ENCODE measurements at places on chromosomes 7 and 10.

DNA sequence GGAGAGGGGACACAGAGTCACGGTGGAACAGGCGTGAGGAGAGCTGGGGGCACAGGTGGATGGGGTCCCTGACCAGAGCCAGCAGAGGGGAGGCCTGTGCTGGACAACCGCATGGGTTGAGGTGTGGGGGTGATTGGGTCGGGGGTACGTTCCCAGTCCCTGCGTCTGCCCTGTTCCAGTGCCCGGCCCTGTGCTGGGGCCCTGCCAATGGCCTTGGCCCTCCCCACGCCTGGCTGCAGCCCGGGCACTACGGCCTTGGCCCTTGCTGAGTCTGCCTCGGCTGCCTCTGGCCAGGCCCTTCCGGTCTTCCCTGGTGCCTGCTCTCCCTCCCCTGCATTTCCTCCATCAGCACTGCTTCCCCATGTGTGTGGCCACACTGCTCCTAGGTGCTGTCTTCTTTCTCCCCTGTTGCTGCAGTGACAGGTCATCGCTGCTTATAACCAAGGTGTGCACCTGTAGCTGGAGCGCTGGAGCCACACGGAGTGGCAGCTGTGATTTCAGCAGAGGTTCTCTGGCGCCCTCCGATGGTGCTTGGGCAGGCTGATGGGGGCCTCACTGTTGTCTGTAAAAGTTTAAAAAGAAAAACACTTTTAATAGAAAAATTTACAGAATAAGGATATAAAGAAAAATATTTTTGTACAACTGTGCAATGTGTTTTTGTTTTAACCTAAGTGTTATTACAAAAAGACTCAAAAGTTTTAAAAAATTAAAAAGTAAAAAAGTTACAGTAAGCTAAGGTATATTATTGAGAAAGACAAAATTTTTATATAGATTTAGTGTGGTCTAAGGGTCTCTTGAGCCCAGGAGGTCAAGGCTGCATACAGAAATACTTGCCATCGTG lies 45.2 kb upstream of the BHLHA15 start:
- peak; percentile 22 for DNase-seq

DNA sequence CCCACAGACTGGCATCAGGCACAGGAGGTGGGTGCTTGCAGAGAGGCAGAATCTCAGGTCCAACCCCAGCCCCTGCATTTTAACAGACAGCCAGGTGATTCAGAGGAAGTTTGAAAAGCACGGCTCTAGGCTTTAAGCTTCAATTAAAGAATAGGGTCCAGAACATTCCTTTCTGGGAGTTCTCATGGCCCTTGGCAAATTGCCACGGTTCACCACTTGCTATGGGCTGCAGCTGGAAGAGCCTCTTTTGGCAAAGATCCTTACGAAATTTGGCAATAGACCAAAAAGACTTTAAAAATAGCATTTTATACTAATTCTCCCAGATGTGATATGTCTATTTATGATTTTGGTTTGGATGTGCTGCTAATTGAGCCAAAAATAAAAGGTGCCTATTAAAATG lies 148.1 kb downstream of the ITGA8 start:
- DNase-seq = no peak

DNA sequence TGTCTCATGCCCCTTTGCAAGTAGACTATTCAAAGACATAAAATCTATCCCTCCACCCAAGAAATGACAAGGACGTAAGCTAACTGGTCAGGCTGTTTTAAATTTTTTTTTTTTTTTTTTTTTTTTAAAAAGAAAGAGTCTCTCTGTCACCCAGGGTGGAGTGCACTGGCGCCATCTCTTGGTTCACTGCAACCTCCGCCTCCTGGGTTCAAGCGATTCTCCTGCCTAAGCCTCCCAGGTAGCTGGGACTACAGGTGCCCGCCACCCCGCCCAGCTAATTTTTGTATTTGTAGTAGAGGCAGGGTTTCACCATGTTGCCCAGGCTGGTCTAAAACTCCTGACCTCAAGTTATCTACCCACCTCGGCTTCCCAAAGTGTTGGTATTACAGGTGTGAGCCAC lies 11.2 kb downstream of the TRA2A start:
- no peak for DNase-seq

DNA sequence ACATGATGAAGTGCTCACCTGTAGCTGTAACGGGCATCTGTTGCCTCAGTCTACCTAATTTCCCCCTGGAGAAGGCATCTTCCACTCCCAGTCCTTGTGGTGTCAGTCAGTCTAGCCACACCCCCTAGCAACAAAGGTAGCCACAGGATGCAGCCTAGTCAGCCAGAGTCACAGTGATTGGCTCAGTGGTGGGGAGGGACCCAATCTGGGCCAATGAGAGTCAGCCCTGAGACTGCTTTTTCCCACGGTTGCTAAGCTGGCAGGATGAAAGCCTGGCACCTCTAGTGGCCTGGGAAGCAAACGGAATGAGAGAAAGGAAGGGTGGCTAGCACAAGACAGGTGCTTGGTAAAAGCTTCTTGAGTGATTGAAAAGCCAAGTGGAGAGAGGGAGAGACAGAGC lies 118.6 kb downstream of the SH3PXD2A start:
- no peak for DNase-seq

DNA sequence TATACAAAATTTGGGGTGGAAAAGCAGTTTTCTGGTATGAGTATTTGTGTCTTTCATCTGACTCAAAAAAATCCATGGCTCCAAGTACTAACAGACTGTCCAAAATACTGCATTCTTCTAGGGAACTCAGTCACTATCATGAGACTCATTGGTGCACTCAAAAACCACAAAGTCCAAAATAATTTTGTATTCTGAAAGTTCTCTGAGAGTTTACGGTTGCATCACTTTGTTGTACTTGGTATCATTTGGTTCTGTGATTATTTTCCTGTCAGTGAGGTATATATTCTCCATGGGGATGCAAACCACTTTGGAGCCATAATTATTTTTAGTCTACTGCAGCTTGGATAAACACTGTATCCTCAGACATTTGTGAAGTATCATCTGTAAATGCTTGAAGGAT lies 28.0 kb upstream of the CABCOCO1 start:
- DNase-seq = no peak

GRCh38 chr7:107048783-107049418 lies 4.4 kb downstream of the PRKAR2B start:
- no peak for DNase-seq

DNA sequence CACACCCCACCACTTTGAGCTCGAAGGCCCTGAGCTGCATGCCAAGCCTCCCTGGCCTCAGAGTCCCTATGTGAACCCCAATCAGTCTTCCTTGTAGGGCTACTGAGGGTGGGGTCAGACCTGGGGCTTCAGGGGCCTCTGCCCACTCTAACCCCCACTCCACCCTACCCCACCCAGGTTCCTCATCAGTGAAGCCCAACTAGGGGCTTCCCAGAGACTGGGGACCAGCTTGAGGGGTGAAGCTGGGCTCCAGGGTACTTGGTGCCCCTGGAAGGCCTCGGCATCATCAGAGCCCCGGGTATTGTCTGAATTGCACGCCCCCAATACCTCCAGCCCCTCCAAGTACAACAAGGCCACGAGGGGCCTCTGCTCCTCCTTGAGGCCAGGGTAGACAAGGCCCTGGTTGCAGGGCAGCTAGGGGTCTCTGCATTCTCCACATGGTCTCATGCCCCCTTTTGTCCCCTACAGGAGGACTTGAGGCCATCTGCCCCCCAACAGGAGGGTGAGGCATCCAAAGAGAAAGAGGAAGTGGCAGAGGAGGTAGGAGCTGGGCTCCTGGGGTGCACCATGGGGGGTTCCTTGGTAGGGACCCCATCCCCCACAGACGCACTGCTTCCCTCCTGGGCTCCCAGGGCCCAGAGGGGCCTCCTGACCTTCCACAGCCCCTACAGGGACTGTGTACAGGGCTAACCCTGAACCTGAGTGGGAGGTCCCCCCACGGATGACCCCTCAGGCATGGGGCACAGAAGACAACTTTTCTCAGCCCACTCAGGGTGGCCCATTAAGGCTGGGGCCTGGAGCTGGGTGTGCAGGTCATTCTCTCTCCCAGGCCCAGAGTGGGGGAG lies 4.0 kb downstream of the SNCG start:
- no peak for DNase-seq

GRCh38 chr10:5731559-5731958 lies 46.9 kb downstream of the TASOR2 start:
- no peak for DNase-seq

DNA sequence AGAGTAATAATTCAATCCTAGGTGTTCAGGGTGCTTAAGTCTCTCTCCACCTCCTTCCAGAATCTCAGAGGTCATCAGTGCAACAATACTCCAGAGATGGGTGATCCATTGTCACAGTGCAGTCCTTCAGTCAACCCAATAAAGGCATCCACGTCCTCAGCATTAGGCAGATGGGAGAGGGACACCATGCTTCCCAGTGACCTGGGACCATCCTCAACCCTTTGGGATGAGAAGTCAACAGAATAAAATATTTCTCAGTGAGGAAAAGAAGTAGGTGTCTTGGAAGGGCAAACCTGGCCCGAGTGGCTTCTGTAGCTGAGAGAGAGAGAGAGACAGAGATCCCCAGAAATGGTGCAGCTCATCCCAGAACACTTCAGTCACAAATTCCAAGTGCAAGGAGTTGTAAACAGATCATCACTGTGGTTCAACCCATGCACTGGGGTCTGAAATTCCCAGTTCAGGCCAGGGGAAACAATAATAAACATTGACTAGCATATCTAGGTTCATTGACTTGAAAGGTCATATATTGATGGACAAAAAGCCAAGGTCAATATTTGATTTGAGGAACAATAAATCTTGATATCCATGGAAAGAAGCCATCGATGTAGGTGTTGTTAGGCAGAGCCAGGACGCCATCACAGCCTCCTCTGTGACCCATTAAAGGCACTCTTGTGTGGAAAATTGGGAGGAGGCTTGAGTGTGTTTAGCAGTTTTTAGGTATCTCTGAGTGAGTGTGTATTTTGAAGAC lies 256.0 kb upstream of the ZMIZ1 start:
- no peak for DNase-seq

GRCh38 chr7:31059551-31059950 lies 7.4 kb downstream of the ADCYAP1R1 start:
- DNase-seq = no peak

GRCh38 chr7:25758559-25758958 lies 393.4 kb upstream of the NFE2L3 start:
- DNase-seq = no peak

DNA sequence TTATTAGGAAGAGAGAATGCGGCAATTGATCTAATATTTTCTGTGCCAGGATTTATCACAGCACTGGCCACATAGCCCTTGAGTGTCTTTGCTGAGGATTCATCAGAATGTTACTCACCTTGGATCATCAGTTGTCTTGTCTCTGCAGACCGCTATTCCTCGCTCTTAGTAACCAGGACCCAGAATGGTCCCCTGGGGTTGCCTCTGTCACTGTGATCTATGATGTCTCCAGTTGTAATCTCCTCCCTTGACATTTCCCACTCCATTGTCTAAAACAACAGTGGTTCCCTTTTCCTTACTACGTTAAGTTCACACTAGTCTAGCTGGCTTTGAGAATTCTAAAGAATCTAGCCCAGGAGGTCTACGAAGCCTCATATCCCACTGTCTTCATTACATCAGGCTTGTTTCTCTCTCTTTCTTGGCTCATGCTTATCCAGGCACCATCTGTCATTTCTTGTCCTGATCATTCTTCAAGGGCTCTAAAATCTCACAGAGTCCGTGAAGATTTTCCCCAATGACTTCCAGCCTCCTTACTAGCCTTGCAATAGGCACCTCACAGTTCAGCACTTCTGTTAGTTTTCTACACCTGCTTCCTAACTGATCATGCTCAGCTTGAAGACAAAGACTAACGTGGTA lies 125.8 kb downstream of the CUBN start:
- DNase-seq = no peak

GRCh38 chr7:95425694-95426093 lies 9.1 kb downstream of the PON2 start:
- DNase-seq = no peak

- DNase-seq = no peak
Measured at GRCh38 chr10:31090894-31091607, 59.4 kb upstream of the ZNF438 start.

DNA sequence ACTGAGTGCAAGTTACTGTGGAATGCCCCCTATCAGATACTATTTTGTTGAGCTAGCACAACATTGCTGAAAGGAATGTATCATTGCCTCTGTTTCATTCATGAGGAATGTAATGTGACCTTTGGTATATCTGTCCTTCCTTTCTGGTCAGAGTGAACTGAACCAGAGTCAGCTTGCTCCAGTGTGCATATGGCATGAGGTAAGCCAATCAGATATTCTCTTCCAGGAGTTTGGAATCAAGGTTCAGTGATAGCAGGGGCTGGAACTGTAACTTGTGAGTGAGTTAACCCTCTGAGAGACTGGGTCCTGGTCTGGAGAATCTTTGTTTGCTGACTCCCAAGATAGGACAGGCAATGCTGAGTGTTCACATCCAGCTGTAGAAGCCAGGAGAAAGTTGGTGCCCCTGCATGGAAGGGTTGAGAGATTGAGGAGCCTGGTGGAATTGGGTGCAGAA lies 45.3 kb upstream of the OSBPL3 start:
- DNase-seq = no peak

GRCh38 chr7:50595491-50596102 lies 30.4 kb upstream of the DDC start:
- no peak for DNase-seq

GRCh38 chr7:125559921-125560320 lies 630.3 kb upstream of the POT1 start:
- no peak for DNase-seq

DNA sequence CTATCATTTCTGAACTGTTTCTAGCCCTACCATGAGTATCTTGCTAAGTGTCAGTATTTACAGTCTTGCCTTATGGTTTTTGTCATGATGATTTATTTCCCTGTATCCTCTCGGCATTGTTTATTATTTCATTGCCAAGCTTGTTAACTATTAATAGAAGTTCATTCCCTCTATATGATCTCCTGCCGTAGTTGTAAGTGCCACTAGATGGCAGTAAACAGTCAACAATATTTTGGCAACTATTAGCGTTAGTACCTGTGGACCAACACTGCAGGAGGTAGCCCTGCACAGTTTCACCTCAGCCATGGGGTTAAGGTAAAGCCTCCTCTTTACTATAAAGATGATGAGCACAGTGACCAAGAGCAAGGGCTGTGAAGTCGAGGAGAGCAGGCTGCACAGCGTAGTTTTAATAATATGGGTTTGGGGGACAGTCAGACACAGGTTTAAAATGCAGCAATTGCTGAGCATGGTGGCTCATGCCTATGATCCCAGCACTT lies 26.1 kb upstream of the CCNJ start:
- peak; percentile 8 for DNase-seq

GRCh38 chr7:127189074-127189473 lies 63.7 kb downstream of the GRM8 start:
- no peak for DNase-seq

- peak; percentile 13 for DNase-seq
Measured at GRCh38 chr10:123614888-123615287, 51.3 kb upstream of the GPR26 start.

- peak; percentile 44 for DNase-seq
Measured at GRCh38 chr7:107579885-107580715, at the start of gene BCAP29. Gene BCAP29, plus strand, starts transcription at chr7:107580246. Its CDS starts 527 bp downstream, at chr7:107580773.

Data from T follicular helper cell (primary cell).